ENCODE measurements at places on chromosomes 1 and 21.

- peak; percentile 76 for DNase-seq
These were observed at the start of gene ECE1 for GRCh38 chr1:21289700-21290545. TSS of gene ECE1 (minus strand) at chr1:21290463. CDS start at chr1:21290414, 49 bp downstream.

DNA sequence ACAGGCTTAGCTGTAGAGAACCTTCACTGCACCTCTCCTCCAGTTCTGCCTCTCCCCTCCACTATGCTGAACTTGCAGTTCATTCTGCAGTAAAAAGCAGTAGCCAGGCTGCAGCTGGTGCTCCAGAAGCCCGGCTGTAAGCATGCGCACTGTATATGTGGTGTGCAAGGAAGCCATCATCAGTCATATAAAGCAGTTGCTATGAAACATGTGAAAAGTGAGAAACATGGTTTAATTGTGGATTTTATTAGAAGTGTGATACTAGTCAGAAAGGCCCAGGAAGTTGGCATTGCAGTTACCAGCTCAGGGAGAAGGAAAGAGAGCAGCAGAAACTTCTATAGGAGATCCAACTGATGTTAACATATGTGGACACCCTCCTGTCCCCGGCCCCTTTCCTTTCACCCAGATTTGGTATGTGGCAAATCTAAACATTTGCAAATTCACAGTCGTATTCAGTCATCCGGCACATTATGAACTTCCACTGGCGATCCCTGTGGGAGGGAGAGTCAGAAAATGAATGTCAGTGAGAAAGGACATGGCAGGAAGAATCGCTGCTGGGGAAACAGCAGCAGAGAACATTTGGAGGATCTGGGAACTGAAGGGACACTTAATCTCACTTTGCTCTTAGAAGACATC lies 32.8 kb downstream of the DPT start:
- no peak for DNase-seq

DNA sequence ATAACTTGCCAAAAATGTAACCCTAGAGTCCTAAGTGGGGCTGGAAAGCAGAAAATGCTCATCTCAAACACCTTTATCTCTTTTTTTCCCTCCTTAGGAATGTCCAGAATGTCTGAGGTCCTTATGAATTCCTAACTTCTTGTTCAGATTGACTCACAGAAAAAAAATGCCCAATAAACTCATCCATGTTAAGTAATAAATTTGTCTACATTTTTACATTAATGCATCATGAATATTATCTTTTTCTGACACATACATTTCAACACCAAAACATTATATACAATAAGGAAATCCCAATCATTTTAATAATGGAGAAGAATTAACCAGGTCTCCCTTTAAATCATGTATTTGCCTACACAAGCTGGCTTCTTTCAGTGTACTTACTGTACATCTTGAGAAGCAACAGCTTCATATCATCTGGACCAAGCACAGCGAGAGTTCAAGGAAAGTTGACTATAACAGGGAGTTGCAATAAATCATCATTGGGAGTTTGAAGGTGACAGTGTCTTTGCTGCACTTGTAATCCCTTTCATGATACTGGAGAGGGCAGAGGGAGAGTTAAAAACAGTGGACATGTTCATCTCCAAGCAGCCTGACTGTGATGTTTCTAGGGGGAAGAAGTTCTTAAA lies 565.2 kb downstream of the LTN1 start:
- no peak for DNase-seq

GRCh38 chr1:230747127-230747730 lies at the start of gene CAPN9:
TSS of gene CAPN9 (plus strand) at chr1:230747388. CDS start at chr1:230747497, 109 bp downstream.
- no peak for DNase-seq

GRCh38 chr1:151825204-151825603 lies 6.4 kb downstream of the RORC start:
- DNase-seq: no peak

DNA sequence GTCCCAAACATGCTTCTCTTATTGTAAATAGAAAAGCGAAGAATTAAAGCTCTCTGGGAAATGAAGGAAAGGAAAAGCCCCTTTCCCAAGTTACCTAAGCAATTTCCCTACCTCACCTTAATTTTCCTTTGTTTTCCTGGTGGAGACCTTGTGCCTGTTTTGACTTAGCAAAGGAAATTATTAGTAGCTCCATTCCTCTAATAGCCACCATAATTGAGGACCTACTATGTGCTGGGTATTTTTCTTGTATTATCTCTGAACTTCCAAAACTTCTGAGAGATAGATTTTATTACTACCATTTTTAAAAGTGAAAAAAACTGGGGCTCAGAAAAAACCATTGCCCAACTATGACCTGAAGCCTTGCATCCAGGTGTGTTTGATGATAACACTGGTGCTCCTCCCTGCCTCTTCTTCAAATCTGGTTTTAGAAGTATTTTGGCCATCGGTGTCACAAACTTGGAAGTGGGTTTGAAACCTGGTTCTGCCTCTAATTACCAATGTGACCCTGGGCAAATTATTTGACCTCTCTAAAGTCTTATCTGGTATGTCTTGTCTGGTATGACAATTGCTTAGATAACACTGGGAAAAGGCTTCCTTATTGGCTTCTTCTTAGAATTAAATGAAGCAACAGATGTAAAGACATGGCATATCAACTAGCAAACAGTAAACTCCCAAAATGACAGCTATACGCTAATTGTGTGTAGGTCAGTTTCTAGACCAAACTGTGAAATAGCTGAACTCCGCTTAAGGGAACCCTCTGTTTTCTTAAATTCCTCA lies 39.5 kb downstream of the BCL9 start:
- peak; percentile 35 for DNase-seq

DNA sequence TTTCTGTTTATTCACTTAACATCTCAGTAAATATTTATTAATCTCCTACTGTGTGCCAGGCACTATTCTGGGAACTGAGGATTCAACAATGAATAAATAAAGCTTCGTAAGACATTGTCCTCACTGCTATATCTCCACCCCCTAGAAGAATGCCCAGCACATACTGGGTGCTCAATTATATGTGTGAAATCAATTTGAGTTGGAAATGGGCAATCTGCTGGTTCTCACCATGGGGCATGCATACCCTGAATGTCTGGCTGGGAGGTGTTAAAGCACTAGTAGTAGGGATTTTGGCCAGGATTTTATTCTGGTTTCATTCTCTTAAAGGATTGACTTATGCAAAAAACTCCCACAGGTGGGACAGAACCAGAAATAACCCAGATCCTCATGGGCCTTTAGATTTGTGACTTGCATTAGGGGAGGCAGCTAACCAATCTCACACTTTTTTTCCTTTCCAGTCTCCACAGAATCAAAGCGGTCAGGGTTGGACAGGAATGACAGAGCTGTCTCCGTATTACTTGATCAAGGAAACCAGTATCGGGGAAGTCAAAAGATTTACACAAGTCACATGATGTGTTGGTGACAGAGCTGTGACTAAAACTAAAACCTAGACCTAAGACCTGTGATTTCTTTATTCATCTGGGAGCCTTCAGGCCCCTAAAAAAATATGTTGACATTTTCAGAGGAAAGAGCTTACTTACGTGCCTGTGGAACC lies 12.8 kb downstream of the GFI1 start:
- peak; percentile 84 for DNase-seq

GRCh38 chr1:35518183-35518582 lies 39.0 kb downstream of the KIAA0319L start:
- no peak for DNase-seq

GRCh38 chr1:209349363-209350308 lies 233.9 kb upstream of the CAMK1G start:
- peak; percentile 81 for DNase-seq

DNA sequence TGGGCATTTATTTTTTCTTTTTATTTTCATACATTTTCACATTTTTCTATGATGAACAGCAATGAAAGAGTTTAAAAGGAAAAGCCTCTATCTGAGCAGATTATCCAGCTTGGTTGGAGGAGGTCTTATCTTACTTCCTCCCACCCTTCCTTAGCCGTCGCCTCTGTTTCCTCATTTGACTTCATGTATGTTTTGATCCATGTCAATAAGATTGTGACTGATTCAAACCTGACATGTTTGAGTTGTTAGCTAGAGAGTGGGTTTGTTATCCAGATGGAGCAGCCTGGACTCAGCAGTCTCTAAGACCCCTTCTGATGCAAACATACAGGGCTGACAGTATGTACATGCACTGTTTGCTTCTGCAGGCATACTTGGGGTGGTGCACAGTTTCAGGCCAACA lies 31.2 kb downstream of the MACO1 start:
- DNase-seq: no peak
